ENCODE measurements at places on chromosomes 7 and 10.

- DNase-seq: no peak
These were observed 67.5 kb upstream of the MEOX2 start for GRCh38 chr7:15753887-15754579.

GRCh38 chr7:95950698-95951097 is 178.3 kb downstream of the DYNC1I1 start:
- no peak for DNase-seq

DNA sequence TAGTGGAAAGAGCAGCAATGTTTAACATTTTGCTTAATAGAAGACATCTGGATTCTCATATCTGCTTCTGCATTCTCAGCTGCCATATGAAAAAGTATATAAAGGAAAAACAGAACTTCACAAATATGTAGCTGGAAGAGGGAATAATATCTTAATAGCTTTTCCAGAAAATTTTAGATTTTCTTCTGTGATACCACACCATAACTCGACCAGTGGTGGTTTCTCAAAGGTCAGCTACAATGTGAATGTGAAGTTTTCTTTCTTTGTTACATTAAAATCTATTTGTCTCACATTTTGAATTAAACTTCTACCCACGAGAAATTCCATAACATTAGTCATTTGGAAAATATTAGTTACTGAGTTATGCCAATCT is 339.8 kb downstream of the PARD3 start:
- no peak for DNase-seq

DNA sequence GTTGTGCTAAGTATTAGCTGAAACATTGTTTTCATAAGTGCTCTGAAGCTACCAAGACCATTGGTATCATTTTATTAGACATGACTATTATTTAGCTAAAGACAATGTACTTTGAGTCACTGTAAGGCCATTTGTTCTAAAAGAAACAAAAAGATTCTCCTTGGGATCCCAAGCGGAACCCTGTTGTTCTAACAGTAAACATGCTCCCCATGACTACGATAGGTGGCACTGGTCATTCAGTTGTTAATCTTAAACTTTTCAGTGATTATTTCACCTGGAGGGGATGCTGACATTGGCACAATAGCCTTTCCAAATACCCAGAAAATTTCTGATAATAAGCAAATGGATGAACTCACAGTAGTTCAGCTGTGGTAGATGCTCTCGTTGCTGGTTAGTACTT is 715.0 kb downstream of the AUTS2 start:
- DNase-seq: no peak

DNA sequence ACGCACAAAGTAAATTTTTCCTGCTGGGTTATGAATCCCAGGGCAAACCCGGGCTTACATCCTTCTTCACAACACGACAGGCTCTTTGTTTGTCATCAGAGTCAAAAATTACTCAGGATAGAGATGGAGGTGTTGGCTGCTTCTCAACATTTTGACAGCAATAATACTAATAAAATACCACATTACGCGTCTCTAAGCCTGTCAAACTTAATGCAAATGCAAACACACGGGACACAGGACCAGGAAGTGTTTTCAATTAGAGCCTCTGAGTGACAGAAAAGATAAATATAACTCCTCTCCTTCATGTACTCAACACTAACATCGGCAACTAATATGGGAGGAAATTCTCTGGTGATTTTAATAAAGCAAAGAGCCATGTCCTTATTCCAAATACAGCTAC is 128.4 kb downstream of the SFMBT2 start:
- DNase-seq: no peak

GRCh38 chr7:20777377-20778062 is 9.2 kb downstream of the SP8 start:
- no peak for DNase-seq

GRCh38 chr7:158649279-158649678 is 55.3 kb downstream of the NCAPG2 start:
- no peak for DNase-seq
